ENCODE measurements at places on chromosomes 7 and 10.

- no peak for DNase-seq
These were observed 260.1 kb downstream of the WDR37 start for GRCh38 chr10:1316121-1316808.

DNA sequence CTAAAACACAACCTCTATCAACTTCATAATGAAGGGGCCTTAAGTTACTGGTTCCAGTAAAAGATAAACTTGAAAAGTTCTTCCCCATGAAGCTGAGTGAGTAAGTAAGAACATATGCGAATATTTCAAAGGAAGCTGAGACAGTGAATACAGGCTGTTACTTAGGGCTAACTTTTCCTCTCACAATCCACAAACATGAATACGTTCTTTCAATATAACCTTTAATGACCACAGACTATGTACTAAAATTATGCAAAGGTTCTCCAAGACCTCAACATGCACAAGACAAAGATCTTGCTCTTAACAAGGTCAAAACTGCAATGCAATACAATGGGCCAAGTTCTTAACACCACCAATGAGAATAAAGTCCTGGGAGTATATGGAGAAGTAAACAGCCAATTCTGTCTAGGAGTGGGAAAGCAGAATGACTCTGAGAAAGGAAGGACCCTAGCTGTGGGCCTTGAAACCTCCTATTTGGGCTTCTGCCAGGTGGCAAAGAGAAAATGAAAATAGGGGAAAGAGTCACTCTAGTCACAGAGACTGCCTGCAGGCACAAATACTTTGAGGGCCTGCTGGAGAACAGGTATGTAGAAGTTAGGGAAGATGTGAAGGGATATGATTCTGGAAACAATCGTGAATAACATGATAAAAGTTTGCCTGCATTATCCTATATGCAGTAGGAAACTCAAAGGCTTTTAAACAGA, 43.7 kb downstream of the OSBPL3 start:
- no peak for DNase-seq

DNA sequence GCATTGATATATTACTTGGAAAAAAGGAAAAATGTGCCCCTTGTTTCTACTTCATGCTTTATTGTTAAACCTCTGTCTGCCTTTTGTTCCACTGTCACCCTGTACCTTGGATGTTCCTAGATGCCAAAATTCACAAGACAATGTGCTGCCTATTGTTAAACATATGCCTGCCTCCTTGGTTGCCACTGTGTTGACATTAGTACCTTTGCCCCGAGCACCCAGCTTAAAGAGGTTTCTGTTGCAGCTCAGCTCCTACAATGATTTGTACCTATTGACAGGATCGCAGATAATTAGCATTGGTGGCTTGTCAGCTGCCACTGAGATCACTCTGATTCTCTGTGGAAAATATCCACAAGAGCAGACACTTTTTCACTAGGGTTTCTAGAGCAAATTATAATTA, 188.0 kb downstream of the KCND2 start:
- no peak for DNase-seq

DNA sequence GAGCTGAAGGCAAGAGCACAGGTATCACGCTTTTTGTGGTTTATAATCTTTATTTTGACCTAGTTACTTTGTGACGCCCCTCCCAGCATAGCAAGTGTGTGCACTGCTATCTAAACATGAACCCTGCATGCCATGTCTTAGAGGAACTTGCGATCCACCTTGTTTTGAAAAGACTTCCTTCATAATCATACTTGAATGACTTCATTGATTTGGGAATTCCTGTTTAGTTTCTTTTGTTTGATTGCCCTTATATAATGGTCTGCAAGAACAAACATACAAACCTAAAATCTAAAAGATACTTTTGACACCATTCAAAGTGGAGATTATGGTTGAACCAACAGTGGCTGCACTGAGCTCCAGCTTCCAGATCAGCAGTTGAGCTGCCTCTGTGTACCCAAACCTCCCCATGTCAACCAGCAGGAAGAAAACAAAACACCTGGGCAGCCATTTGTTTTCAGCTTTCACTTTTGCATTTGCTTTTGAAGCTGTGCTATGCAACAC, 132.6 kb downstream of the CELF2 start:
- peak; percentile 83 for DNase-seq

DNA sequence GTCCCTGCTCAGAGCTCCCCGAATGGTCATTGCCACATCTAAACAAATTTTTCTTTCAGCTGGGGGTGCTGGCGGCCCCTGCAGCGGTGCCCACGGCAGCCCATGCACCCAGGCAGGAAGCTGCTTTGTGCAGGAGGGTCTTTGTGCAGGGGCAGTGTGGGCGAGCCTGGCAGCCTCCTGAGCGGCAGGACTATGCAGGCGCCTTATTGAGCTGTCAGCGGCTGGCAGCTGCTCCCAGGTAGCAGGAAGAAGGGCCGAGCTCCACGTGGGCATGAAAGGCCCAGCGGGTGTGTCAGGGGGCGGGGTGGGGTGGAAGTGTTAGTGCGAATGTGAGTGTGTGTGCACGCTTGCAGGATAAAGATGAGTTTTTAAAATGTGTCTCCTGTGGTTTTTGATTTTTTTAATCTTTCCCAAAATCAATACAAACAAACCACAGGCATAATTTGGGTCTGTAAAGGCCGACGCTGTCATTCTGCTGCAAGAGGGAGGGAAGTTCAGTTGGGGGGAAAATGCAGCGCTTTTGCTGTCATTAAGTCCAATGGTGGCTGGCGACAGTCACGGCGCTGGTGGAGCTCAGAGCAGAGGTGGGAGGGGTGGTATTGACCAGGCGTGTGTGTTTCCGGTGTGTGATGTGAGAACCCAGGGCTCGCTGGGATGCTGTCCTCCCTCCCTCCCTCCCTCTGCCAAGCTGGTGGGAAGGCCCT, 83.9 kb downstream of the LHPP start:
- no peak for DNase-seq

DNA sequence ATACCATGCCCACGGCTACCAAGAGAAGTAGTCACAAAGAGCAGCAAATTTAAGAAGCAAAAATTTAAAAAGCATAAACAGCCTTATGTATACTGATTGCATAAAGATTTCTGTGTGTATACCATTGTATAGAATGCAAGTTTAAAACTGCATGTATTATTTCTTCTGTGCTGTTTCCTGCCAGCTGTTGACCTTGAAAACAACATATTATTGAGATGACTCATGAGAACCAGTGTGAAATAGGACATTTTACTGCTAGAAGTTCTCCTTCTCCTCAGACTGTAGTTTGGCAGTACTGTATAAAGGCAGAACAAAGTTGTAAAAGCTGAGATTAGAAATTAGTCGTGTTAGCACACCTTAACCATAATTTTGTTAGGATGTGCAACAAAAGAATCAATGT, 42.3 kb upstream of the SGCE start:
- no peak for DNase-seq

Measured in CD4-positive, alpha-beta T cell treated with Interleukin-12 subunit alpha and Interleukin-12 subunit beta, for 1 hour (primary cell).